ENCODE measurements at places on chromosomes 3 and 15. TPM values are rescaled to one million over a fixed set of nuclear protein-coding genes. Genes with fewer than 3 reads are reported as not detected.

GRCh38 chr3:37255990-37256308 is 81.6 kb upstream of the LRRFIP2 start:
- no peak for DNase-seq

DNA sequence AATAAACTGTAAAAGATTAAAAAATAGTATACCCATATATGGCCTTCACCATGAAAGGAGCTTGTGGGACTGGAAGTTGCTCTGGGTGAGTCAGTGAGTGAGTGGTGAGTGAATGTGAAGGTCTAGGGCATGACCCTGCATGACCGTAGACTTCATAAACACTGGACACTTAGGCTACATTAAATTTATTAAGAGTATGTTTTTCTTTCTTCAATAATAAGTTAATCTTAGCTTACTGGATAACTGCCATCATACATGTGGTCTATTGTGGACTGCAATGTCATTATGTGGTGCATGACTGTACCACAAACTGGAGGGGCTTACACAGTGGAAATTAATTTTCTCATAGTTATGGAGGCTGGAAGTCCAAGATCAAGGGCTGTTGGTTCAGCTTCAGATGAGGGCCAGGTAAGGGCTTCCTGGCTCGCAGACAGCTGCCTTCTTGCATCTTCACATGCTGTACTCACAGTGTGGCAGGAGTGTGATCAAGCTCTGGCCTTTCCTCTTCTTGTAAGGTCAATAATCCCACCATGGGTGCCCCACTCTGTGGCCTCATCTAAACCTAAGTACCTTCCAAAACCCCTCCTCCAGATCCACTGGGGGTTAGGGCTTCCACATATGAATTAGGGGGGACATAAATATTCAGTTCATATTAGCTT is 40.8 kb upstream of the PRR23E start:
- DNase-seq: peak; percentile 31

DNA sequence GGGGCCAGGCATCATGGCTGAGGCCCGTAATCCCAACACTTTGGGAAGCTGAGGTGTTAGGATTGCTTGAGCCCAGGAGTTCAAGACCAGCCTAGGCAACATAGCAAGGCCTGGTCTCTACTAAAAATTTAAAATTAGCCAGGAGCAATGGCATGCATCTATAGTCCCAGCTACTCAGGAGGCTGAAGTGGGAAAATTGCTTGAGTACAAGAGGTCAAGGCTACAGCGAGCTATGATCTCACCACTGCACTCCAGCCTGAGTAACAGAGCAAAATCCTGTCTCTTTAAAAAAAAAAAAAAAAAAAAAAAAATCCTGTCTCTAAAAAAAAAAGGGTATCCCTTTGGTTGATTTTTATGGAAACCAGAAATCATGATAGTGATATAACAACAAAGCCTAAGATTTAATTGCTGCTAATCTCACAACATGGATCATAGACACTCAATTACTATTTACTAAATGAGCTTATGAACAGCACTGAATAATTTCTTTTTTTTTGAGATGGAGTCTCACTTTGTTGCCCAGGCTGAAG is 12.1 kb downstream of the PCLAF start:
- no peak for DNase-seq

DNA sequence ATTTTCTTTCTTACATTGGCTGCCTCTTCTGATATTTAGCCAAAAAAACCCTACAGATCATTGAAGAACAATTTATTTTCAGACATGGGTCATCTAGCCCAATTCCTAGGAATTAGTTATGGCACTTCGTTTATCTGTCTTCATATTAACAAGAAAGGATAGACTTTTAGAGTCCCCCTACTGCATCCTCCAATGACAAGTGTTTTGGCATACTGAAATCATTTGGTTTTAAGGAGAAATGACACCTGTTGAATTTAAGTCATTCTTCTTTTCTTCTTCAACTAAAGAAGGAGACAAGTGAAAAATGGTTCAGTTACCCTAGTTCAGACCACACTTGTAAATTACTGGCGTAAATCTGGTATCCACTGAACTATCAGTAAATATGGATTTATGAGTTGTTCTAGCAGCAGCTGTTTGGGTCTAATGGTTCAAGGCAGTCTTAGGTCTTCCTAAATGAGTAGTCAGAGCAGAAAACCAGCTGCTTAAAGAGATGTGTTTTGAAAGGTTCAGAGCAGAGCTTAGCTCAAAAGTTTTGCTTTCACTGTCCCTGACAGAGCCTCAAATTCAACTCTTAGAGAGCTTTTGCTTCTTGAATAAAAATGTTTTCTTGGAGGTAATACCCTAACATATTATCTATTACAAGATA is 5.6 kb downstream of the VGLL3 start:
- no peak for DNase-seq

- DNase-seq: no peak
Observed at GRCh38 chr3:117488983-117489382, 779.4 kb downstream of the TUSC7 start.

- no peak for DNase-seq
Observed at GRCh38 chr15:26287381-26287780, 424.3 kb upstream of the ATP10A start.

GRCh38 chr15:44340410-44340809 is 51.9 kb downstream of the GOLM2 start:
- no peak for DNase-seq

- DNase-seq: no peak
Observed at GRCh38 chr3:13013151-13013561, 60.1 kb downstream of the IQSEC1 start.

DNA sequence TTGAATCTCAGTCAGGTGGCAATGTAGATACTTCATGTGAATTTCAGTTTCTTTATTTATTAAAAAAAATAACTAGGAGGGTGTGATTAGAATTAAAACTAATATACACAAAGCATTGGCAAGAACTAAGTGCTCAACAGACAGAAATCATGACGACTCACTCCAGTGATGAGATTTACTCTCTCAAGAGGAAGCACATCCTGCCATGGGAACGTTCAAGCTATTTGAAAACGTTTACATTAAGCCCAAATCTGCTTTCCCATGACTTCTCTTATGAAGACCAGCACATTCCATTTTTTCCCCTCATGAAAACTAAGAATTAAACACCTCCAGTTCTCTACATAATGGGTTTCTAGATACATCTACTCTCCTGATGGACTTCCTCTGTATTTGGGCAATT is 8.5 kb downstream of the WDR53 start:
- no peak for DNase-seq

DNA sequence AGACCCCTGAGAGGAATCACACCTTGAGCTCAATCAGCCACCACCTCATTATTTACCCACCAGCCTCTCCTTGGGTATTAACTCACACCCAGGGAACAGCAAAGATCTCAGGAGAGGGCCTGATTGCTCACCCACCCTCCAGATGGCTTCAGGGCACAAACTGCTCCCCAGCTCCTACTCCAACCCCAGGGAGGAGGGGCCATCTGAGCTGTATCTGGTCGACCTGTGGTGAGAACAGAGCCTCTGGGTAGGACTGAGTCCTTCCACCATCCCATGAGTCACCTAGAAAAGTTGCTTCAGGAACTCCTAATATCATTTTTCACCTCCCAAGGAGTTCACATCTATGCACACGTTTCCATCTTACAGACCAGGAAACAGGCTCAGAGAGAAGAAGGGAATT is 44.8 kb upstream of the HES1 start:
- DNase-seq: no peak

GRCh38 chr15:95591886-95592285 is 738.6 kb upstream of the NR2F2 start:
- no peak for DNase-seq

DNA sequence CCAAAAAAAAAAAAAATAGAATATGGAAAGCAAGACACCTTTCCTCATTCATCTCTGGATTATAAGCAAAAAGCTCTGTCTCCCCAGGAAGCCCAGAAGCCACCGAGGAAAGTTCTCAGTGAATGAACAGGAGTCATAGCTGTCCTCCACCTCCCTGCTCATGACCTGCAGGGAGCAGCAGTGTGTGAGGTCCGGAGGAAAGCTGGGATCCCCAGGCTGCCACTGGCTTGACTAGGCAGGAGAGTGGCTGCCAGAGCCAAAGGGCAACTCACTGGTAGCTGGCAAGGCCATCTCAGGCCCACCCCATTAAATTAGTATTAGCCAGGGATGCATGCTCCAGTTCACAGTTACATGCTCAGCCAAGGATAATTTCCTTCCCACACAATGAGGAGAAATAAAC is 191.6 kb upstream of the STT3B start:
- no peak for DNase-seq

- no peak for DNase-seq
Observed at GRCh38 chr3:167940241-167940640, 155.5 kb downstream of the GOLIM4 start.

GRCh38 chr3:133394561-133395311 is 5.1 kb upstream of the BFSP2 start:
- DNase-seq: no peak

- DNase-seq: no peak
Observed at GRCh38 chr15:20280933-20281463, 260.6 kb downstream of the GOLGA6L6 start.

DNA sequence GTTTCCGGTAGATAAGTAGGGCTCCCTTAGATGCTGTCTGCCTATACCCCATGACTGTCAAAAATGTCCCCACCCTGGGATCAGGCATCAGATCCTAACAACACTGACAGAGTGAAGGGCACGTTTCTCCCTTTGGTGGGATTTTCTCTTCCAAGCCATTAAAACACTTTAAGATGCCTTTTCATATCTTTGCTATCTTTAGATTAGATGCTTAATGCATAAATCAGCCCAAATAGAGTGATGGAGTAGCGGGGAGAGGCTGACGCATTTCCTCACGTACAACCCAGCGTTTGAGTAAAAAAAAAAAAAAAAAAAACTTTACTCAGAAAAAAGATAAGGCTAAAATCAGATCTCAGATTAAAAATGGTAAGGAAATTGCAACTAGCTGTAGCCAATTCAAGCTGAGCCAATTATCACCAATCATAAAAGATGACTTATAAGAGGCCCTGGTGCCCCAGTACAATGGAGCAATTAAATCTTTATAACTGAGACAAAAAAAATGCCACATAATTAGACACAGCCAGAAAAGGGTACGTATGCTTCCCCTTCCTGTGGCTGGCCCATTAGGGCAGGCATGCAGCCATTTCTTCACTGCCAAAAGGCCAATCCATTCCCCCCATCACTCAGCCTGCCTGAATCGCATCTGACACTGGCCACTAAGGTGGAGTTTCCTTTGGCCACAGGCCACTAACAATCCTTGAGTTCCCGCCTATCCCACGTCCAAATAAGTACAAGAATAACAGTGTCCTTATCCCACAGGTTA is 45.0 kb downstream of the RFTN1 start:
- DNase-seq: no peak

DNA sequence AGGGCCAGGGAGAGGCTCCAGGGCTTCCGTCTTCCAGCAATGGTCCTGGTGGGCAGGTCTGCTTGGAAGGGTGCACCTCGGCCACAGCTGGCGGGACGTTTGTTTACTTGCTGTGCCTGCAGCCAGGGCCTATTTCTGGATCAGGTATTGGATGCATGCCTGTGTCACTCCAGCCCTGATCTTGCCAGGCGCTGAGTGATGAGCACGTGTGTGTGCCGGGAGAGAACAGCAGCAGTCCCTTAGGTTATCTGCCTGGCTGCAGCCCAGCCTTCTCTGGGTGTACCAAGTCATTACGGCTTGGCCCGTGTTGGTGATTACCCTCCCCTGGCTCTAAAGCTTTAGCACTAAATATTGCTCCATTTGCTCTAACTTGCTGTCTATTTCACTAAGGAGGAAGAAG is 14.9 kb downstream of the CCDC32 start:
- no peak for DNase-seq

DNA sequence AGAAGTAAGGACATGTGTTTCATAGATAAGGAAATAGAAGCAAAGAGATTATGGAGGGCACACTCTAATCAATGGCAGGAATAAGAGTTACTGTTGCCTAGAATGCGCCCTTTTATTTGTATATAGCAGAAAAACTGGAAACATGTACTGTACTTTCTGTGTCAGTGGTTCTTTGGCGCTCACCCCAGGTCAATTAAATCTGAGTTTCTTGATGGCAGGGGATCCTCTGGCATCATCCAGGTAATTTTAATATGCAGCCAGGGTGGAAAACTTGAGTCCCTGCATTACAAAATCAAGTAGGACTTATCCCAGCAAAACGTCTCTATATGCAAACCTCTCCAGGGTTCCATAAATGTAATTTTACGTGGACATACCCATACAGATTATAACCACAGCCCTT is 284.1 kb downstream of the IL5RA start:
- DNase-seq: no peak

DNA sequence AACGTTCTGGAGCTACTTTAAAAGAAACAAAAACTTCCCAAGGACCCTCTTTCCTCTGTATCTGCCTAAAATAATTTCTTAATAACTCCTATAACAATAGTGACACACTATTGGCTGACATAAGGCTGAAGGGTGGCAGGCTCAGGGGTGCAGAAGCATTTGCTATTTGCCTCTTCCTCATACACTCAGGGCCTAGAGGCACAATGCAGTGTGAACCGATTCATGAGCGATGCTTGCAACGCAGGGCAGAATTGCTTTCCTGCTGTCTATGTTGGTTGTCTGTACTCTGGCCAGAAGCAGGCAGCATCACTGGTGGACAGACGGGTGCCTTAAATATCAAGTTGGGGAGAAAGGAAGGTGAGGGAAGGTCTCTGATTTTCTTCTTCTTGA is 157.4 kb downstream of the AGBL1 start:
- no peak for DNase-seq

GRCh38 chr3:197593046-197593380 is 37.2 kb upstream of the BDH1 start:
- DNase-seq: no peak

GRCh38 chr3:33139996-33140395 is 26.2 kb downstream of the CRTAP start:
- DNase-seq: no peak

The MYL3 gene
- total RNA-seq: 3.3 TPM

The APBA2 gene
- total RNA-seq: 3.5 TPM

The MCF2L2 gene
- 2.6 TPM for total RNA-seq

The WDR49 gene
- 1.3 TPM for total RNA-seq

The HERC2 gene
- total RNA-seq: 84.9 TPM

The MUC4 gene
- total RNA-seq: 0.31 TPM

The GOLGA8S gene
- 1.5 TPM for total RNA-seq

The WDR48 gene
- total RNA-seq: 49.1 TPM

The SST gene
- total RNA-seq: not detected

The SERINC4 gene
- 0.31 TPM for total RNA-seq

The LINGO1 gene
- 5.3 TPM for total RNA-seq

The GOLGA8K gene
- total RNA-seq: 6.2 TPM

The GP5 gene
- 0.09 TPM for total RNA-seq

The BSN gene
- total RNA-seq: 0.62 TPM

The LMCD1 gene
- total RNA-seq: 68.7 TPM

Data from sciatic nerve (tissue), 2 donors.